ENCODE measurements at places on chromosomes 3 and 15.

DNA sequence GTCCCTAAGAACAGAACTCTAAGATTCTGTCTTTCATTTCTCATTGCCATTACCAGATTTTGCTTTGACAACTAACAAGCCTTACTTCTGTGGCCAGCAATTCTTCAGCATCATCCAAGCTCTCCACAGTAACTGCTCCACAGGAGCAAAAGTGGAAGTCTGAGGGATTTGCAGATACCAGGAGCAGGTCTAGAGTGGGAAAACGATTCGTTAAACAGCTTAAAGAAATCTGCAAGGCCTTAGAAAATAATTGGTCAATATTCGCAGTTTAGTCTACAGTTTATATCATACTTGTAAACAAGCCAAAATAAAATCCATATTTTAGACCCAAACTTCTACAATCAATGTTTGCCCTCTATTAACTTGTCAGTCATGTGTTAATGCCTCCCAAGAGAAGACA, 24.1 kb downstream of the MYH15 start:
- no peak for DNase-seq

DNA sequence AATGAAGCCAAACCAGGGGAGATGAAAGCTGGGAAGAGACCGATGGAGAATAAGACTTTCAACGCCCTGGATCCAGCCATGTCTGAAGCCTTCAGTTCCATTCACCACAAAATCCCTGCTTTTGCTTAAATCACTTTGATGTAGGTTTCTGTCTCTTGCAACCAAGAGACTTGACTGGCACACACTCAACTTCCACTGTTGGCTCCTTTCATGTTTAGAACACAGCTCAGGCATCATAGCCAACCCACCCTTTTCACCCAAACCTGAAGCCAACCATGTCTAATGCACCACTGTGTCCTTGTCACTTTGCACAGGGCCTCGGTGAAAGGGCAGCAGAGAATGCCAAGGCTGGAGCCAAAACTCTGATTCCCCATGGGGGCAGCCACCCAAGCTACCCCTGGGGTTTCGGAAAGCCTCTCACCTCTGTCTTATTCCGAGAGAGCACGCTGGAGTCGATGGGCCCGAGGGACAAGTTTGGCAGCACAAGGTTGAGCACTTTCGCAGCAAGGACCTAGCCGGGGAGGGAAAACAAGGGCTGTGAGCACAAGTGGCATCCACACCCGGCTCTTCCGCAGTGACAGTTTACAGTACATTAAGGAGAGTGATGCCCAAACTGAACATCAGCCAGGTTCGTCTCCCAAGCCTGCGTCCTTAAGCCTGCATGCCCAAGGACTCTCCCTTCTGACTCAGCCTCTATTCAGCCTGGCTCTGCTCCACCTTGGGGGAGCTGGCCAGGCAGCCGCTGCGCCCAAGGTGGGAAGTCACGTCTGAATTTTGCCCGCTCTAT, 37.6 kb downstream of the ABTB1 start:
- no peak for DNase-seq

DNA sequence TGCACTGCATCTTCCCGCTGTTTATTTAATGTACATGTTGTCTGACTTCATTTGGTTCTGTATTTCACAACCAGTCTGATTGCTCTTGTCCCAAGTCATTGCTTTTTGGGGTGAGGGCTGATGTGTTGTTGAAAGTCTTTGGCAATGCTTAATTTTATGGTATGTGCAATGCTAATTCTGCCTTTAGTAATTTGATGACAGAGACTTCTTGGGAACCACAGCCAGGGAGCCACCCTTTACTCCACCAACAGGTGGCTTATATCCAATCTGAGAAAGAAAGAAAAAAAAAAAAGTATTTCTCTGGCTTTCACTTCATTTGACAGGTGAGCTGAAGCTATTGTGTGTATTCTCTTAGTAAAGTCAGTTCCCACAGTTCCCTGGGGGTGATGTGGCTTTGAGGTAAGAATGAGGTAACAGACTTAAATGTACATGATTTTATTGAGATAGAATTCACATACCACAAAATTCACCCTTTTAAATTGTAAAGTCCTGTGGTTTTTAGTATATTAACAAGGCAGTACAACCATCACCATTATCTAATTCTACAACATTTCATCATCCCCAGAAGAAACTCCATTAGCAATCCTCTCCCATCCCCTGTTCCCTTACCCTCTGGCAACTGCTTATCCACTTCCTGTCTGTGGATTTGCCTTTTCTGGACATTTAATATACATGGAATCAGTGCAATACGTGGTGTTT, 97.3 kb downstream of the SLCO3A1 start:
- DNase-seq: no peak

- DNase-seq: no peak
Measured at GRCh38 chr3:50995085-50995824, 320.5 kb downstream of the DOCK3 start.

GRCh38 chr3:102714567-102714966, 279.8 kb downstream of the ZPLD1 start:
- DNase-seq: peak; percentile 82

DNA sequence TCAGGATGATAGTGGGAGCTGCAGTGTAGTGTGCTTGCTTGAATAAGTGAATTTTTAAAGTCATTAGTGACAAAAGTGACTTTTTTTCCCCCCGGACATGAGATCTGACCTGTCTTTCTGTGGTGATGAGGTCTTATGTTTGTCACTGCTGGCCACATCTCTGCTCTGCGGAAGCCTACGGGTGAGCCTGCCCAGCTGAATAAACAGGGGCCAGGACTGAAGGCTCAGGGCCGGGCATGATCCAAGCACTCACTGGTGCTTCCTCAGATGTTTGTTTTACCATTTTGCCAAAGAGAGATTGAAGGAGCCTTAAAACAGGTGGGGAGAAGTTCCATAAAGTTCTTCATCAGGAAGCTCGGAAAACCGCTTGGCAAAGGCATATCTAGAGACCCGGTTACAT, 35.0 kb downstream of the RPL39L start:
- DNase-seq: no peak

- no peak for DNase-seq
Measured at GRCh38 chr3:159634483-159634882, 354.2 kb upstream of the IL12A start.

DNA sequence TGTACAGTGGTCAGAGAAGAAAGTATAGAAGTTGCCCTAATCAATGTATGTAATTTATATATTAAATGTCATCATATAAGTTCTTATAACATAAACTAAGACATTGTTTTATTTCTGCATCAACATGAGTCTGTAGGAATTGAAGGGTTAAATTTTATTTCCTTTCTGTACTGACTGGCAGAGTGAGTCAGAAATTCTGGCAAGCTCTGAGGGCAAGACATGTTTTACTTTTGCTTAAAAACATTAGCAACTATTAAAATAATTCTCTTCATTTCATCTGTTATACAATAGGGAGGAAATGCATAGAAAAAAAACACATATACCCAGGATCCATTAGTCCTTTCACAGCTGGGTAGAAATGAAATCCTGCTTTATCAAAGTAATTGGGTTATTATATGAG, 171.4 kb upstream of the ALCAM start:
- no peak for DNase-seq

DNA sequence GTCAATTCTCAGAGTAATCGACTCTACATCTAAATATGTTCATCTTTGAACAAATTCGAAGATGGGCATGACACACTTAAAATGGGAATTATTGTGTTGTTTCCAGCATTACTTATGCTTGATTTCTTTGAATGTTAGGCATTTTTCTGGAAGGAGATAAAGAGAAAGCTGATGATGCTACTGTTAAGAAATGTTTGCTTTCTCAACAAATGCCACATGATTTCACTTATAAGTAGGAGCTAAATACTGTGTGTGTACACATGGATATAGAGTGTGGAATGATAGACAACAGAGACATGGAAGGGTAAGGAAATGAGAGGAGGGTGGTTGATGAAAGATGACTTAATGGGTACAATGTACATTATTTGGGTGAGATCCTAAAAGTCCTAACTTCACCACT, 400.9 kb downstream of the TBL1XR1 start:
- DNase-seq: no peak
